A673 (cell line): ENCODE measurements at places on chromosomes 13 and 19. TPM values are rescaled to one million over a fixed set of nuclear protein-coding genes. Genes with fewer than 3 reads are reported as not detected.

LILRB3 gene
- total RNA-seq = not detected in 2 replicates

MIDN gene
- total RNA-seq = 156 and 169 TPM in 2 replicates

CERS1 gene
- total RNA-seq = 10.0 and 11.4 TPM in 2 replicates

CYP4F12 gene
- total RNA-seq = not detected in 2 replicates

NLRP5 gene
- total RNA-seq = not detected in 2 replicates

PLEKHA4 gene
- total RNA-seq = 20.7 and 24.1 TPM in 2 replicates

CASP14 gene
- total RNA-seq = not detected in 2 replicates

FBXO17 gene
- total RNA-seq = 26.0 and 29.9 TPM in 2 replicates

ZNF534 gene
- total RNA-seq = not detected in 2 replicates

ZNF480 gene
- total RNA-seq = 19.4 and 20.7 TPM in 2 replicates

ZNF700 gene
- 10.9 and 11.0 TPM in 2 replicates for total RNA-seq

LRRC8E gene
- 0.77 and 0.79 TPM in 2 replicates for total RNA-seq

LYL1 gene
- not detected in 2 replicates for total RNA-seq

RSPH6A gene
- 0.15 and 0.19 TPM in 2 replicates for total RNA-seq

ZFP82 gene
- 13.5 and 14.9 TPM in 2 replicates for total RNA-seq

MEDAG gene
- not detected in 2 replicates for total RNA-seq

CEACAM4 gene
- total RNA-seq = not detected in 2 replicates

TNNT1 gene
- 37.6 and 54.3 TPM in 2 replicates for total RNA-seq

CBY2 gene
- not detected in 2 replicates for total RNA-seq

PSG1 gene
- total RNA-seq = not detected in 2 replicates

SWSAP1 gene
- 2.5 and 3.3 TPM in 2 replicates for total RNA-seq

ZNF530 gene
- total RNA-seq = 9.4 and 11.3 TPM in 2 replicates
